ENCODE measurements at places on chromosomes 13 and 19.

DNA sequence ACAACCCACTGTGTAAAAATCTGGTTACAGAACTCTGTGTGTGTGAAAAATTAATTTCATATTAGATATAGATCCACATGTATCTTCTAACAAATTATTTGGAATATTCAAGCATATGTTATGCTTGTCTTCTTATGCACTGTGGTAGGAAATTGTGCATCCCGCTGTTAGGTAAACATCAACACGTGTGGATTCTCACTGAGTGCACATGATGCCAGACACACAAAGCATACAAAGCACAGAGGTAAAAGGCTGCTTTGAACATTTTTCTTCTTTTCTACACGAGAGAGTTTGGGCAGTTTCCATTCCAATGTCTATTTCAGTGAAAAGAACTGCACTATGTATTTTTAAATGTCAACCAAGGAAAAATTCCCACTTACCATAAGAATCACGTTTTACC, 354.9 kb downstream of the PCDH9 start:
- DNase-seq = no peak

GRCh38 chr13:105552078-105552477, 983.4 kb downstream of the EFNB2 start:
- DNase-seq = no peak

DNA sequence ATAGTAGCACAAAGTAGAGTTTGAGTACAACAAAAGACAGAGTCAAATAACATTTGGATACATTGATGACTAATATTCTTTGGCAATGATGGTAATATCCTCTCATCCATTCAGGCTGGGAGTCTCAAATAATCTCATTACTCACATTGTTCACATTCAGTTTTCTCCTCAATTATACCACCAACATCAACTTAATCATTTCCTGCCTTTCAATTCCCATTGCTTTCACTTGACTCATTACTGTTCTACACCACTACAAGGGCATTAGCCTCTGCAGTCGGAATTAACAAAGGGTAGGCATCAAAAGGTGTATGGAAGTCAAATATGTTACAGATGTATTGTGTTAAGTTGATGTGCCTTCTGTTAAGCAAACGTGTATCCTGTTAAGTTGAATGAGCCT, 518.4 kb upstream of the SLITRK1 start:
- DNase-seq = peak; percentile 74

GRCh38 chr13:41306271-41307145, 4.6 kb upstream of the NAA16 start:
- no peak for DNase-seq

GRCh38 chr13:25046985-25047511, 48.9 kb upstream of the PABPC3 start:
- peak; percentile 12 for DNase-seq

DNA sequence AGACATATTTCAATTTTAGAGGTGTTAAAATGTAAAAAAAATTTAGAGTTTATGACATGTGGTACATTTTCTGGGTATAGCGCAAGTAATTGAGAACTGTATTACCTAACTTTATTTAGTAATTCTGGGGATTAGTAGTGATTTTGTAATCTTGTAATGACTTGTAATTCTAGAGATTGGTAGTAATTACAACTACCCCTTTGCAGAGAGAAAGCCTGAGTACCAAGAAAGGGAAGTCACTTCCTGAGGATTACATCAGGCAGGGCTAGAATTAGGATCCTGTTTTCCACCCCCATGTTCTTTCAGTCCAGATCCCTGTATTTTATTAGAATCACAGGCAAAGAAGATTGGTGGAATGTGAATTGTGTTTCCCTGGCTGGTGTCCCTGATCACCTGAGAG, 274.9 kb downstream of the KCNRG start:
- no peak for DNase-seq

- DNase-seq = no peak
These were observed 5.3 kb upstream of the TCF3 start for GRCh38 chr19:1657746-1658145.

GRCh38 chr13:29963089-29963488, 112.7 kb upstream of the UBL3 start:
- no peak for DNase-seq

DNA sequence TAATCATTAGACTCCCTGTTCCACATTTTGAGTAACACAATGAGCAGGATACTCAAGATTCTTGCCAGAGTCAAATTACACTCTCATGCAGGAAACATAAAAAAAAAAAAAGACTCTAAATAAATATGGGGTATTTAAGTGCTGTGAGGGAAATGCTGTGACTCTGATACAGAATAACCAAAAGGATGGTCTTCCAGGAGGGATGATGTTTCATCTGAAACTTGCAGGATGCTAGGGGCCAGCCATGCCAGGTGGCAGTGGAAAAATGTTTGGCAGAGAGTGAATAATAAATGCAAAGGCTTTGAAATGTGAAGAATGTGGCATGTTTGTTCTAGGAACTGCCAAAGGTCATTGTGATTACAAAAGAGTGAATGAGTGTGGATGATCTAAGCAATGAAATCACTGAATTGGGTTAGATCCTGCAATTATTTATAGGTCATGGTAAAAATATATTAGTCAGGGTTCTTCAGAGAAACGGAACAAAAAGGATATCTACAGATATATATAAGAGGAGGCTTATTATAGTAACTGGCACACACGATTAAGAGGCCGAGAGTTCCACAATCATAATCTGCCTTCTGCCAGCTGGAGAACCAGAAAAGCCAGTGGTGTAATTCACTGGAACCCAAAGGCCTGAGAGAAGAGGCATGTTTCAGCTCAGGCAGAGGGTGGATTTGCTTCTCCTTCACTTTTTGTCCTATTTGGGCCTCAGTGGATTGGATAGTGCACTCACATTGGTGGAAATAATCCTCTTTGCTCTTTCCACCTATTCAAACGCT, 1832.8 kb upstream of the MIR17HG start:
- no peak for DNase-seq

GRCh38 chr13:78589206-78589605, 14.1 kb downstream of the POU4F1 start:
- DNase-seq = no peak

DNA sequence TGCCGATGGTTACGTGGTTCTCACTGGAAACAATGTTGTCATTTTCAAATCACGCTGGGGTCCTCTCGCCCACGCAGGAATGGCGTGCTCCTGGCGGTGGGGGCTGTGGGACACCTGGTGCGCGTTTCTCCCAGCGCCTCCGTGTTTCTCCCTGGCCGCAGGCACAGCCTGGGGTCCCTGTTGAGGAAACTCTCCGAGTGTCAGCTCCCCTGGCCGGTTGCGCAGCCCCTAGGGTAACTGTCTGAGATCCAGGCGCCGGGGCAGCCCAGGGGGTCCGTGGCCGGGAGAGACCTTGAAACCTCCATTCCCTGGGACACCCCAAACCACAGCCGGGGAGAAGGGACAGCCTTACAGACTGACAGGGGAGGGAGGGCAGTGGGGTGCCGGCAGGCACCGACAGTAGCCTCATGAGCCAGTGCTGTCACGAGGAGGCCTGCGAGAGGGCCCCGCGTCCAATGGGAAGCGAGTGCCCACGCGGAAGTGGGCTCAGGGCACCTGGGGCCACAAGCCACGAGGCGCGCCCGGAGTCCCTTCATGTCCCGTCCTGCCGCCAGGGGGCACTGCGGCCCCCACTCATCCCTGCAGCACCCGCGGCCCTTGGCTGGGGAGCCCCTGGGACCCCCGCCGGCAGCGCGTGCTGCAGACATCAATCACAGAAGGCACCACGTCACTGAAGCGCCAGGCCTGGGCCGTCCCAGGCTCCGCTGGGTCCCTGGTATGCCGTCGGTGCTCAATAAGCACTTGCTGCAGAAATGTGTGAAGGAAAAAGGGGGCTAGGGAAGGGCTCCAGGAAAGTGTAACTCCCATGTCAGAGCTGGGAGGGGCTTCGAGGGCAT, 9.5 kb downstream of the ADAMTSL5 start:
- peak; percentile 25 for DNase-seq

- no peak for DNase-seq
These were observed 793.7 kb upstream of the ARGLU1 start for GRCh38 chr13:107361666-107362065.

GRCh38 chr13:25632166-25632888, 260.6 kb downstream of the ATP8A2 start:
- DNase-seq = no peak

GRCh38 chr13:110574161-110574560, 12.6 kb upstream of the RAB20 start:
- no peak for DNase-seq

- DNase-seq = peak; percentile 17
These were observed 7.7 kb downstream of the DIS3 start for GRCh38 chr13:72774019-72774418.

DNA sequence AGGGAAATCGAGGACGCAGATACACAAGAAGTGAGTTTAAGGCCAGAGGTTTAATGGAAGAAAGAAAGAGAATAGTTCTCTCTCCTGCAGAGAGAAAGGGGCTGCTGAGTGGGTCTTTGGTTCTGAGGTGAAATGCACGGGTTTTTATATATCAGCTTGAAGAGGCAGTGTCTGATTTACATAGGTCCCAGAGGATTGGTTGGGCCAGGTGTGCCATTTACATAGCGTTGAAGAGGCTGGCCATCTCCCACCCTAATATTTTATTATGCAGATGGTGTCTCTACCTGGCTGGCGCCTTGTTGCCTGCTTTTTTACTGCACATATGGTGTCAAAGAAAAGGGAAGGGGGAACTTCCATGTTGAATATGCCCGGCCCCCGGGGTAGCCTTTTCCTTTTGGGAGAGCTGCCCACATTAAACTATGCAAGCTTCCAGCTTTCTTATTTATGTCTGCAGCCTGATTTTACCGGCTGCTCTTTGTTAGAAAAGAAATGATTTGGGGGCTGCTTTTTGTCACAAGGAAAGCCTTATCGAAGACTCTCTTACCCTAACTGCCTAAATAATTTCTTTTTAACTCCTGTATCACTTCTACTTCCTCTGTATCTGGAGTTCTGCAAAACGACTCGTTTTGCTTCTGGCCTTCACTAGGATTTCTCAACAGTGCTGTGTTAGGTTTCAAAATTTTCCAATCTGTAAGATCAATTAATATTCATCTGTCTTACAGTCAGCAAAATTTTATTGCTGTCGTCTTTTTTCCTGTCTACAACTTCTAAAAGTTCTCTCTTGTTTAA, 268.5 kb downstream of the B3GLCT start:
- no peak for DNase-seq

DNA sequence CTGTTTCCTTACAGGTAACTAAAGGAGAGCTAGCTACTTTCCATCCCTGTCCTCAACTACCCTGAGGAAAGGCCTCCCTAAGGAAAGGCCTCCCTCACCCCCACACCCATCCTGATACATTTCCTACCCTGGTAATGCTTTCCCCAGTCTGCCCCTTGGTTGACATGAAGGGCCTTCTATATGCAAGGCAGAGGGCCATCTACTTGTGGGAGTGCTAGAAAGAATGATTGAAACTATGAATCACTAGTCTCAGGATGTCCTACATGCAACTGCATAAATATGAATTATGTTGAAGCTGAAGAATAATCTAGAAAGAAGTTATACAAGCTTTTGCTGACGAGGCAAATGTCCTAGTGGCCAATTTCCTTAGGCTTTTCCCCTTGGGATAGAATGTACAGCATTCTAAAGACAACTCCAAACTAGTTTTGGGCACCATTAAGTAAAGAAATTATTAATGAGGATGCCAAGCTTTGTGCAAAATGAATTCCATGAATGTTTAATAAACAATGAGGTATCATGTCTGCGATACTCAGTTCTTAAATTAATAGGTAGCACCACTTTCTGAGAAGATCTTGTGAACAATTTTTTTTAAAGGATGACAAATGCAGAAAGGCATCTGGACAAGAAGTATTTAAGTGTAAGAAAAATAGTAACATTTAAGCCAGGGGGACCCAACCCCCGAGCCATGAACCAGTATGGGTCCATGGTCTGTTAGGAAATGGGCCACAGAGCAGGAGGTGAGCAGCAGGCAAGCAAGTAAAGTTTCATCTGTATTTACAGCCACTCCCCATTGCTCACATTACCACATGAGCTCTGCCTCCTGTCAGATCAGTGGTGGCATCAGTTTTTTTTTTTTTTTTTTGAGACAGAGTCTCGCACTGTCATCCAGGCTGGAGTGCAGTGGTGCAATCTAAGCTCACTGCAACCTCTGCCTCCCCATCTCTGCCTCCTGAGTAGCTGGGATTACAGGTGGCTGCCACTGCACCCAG, 223.0 kb downstream of the LHFPL6 start:
- DNase-seq = peak; percentile 20

GRCh38 chr13:25502551-25502950, 130.8 kb downstream of the ATP8A2 start:
- DNase-seq = no peak

DNA sequence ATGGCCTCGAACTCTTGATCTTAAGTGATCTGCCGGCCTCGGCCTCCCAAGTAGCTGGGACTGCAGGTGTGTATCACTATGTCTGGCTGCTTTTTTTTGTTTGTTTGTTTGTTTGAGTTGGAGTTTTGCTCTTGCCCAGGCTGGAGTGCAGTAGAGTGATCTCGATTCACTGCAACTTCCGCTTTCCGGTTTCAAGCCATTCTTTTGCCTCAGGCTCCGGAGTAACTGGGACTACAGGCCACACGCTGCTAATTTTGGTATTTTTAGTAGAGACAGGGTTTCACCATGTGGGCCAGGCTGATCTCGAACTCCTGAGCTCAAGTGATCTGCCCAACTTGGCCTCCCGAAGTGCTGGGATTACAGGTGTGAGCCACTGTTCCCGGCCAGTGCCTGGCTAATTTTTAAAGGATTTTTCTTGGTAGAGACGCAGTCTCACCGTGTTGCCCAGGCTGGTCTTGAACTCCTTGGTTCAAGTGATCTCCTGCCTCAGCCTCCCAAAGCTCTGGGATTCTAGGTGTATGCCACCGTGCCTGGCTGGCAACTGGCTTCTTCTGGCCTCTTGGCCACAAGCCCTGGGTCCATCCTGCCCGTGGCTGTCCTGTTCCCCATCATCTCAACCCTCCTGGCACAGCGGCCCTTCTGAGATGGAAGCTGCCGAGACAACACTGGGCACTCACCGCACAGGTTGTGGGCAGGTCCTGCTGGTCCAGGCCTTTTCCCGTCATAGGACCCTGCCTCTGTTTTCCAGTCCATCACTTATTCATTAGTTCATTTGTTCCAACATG, 11.5 kb downstream of the TECR start:
- no peak for DNase-seq

- no peak for DNase-seq
These were observed 96.6 kb downstream of the TEX26 start for GRCh38 chr13:31029102-31029501.
